ENCODE measurements at places on chromosomes 7 and 10. TPM values are rescaled to one million over a fixed set of nuclear protein-coding genes. Genes with fewer than 3 reads are reported as not detected.

The NPY gene
- not detected for total RNA-seq

The MRLN gene
- not detected for total RNA-seq

The C10orf67 gene
- not detected for total RNA-seq

The ERCC6 gene
- 18.2 TPM for total RNA-seq

The GNAT3 gene
- total RNA-seq, result not detected

- H3K27ac ChIP-seq, result no peak overlapping the region
- no peaks in the 10 kb centered on the region for H3K36me3 ChIP-seq
- H3K4me1 ChIP-seq, result no peaks in the 10 kb centered on the region
- no peak overlapping the region for H3K4me3 ChIP-seq
- DNase-seq, result no peak
Observed at GRCh38 chr7:84783141-84783778, 403.6 kb downstream of the SEMA3D start.

DNA sequence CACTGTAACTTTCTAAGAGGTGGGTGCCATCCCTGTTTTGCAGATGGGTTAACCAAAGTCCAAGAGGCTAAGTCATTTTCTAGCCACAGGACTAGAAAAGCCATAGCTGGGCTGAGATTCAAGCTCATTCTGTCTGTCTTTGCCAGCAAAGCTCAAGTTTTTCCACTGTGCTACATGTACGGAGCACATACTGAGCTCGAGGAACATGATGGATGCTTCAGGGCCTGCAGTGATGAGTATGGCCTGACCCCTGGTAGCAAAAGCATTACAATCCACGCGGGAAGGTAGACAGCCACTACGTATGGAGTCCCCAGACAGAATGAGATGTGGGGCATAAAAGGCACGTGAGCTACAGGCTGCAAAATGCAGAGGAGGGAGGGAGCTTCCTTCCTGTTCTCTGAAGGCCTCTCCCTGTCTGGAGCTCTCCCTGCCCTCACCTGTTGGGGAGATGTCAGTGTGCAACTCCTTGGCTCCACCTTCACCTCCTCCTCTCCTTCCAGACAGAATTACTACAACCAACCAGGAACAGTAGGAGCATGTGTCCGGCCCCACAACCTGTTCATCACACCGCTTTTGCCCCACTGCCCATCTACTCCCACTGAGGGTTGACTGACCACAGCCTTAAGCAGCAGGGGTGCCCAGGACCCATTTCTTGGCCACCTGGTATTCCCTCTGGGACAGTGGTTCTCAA, 16.4 kb downstream of the ITPRIP start:
- no peaks in the 10 kb centered on the region for H3K27me3 ChIP-seq
- H3K4me3 ChIP-seq, result no peak overlapping the region
- DNase-seq, result no peak
- H3K36me3 ChIP-seq, result peaks cover 23% of the 10 kb centered on the region
- no peak overlapping the region for H3K27ac ChIP-seq

DNA sequence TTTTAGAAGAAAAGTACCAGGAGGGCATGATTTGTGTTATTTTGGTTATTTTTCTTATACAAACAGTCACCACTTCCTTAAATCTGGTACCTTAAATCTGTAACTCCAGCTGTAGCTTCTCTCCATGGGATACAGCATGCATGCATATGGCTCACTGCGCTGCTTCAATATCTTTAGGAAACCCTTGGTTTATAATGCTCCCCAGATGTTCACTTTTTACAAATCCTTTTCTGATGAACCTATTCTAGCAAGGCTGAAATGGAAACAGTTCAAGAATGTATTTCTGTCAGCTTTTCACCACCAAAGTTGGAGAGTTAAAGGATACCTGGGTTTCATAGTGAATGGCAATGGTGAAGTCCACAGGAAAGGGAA, 50.9 kb downstream of the LAMB4 start:
- H3K36me3 ChIP-seq, result peaks cover 5% of the 10 kb centered on the region
- DNase-seq, result no peak
- no peaks in the 10 kb centered on the region for H3K4me1 ChIP-seq

- peaks cover 2% of the 10 kb centered on the region for H3K4me1 ChIP-seq
- no peak for DNase-seq
- no peak overlapping the region for H3K27ac ChIP-seq
- H3K36me3 ChIP-seq, result no peaks in the 10 kb centered on the region
- peak overlapping the region; percentile 45 for H3K4me3 ChIP-seq
Observed at GRCh38 chr10:118271671-118272070, 70.5 kb downstream of the FAM204A start.

- H3K36me3 ChIP-seq, result peaks cover 12% of the 10 kb centered on the region
- no peaks in the 10 kb centered on the region for H3K27me3 ChIP-seq
- peaks cover 7% of the 10 kb centered on the region for H3K4me1 ChIP-seq
- no peak overlapping the region for H3K4me3 ChIP-seq
Observed at GRCh38 chr10:19824381-19825342, 8.4 kb downstream of the PLXDC2 start.

DNA sequence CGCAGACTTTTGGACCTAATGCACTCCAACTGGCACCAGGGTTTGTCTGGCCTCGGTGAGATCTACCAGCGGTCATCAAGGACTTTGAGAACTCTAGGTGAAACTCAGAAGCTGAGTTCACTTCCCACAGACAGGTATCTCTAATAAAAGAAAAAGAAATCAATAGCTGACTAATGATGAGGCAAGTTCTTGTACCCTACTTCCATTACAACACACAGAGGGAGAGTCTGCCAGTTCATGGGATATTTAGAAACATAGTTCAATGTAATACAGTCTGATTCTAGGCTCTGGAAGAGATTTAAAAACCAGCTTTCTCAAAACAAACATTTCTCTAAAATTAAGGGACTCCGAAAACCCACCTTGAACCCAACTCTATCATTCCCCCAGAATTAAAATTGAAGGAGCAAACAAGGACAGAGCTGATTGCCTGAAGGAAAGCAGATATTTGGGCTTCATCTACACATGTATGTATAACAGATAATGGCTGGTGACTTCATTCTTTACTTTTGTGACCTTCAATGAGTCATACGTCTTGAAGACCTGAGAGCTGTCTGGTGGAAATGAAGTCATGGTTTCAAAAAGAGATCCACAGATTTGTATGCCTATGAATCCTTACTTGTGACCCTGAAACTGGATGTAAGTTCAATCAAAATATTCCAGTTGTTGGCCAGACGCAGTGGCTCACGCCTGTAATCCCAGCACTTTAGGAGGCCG, 2.7 kb upstream of the PNLIPRP1 start:
- H3K4me1 ChIP-seq, result no peaks in the 10 kb centered on the region
- H3K27me3 ChIP-seq, result no peaks in the 10 kb centered on the region
- H3K36me3 ChIP-seq, result no peaks in the 10 kb centered on the region
- H3K27ac ChIP-seq, result no peak overlapping the region
- no peak overlapping the region for H3K4me3 ChIP-seq
- no peak for DNase-seq

DNA sequence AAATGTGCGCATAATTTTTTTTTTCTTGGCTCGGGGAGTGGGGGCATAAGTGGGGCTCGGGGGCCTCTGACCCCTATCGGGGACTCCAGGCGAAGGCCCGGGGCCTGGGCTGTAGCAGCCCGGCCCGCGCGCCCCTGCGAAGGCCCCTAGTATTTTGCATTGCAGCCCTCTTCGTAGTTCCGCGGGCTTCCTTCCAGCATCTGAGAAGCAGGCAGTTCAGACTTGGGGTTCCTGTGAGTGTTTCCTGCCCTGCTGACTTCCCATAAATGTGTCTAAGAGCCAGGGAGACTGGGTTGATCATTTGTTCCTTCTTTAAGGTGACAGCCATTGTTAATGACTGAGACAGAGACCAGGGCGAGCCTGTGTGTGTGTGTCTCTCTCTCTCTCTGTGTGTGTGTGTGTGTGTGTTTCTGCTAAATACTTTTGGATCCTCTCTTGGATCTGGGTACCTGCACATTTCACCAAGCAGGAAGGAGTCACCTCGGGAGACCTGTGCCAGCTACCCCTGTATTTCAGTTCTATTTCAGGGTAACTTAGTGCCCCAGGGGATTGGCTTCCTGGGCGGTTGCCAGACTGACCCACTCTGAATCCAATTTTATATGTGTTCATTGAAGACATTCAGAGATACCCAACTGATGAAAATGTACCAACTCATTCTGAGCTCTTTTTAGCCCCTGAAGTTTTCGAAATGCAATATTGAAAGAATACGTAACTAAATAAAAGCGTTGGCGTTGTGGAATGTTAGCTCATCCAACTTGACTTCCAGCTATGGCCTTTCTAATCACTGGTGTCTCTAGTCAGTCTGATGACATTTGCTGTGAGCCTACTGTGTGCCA, 805 bp downstream of the MSRB2 start:
- no peak overlapping the region for H3K27ac ChIP-seq
- no peak for DNase-seq
- peak overlapping the region; percentile 83 for H3K4me3 ChIP-seq
- peaks cover 12% of the 10 kb centered on the region for H3K4me1 ChIP-seq
- no peaks in the 10 kb centered on the region for H3K27me3 ChIP-seq
- no peaks in the 10 kb centered on the region for H3K36me3 ChIP-seq

DNA sequence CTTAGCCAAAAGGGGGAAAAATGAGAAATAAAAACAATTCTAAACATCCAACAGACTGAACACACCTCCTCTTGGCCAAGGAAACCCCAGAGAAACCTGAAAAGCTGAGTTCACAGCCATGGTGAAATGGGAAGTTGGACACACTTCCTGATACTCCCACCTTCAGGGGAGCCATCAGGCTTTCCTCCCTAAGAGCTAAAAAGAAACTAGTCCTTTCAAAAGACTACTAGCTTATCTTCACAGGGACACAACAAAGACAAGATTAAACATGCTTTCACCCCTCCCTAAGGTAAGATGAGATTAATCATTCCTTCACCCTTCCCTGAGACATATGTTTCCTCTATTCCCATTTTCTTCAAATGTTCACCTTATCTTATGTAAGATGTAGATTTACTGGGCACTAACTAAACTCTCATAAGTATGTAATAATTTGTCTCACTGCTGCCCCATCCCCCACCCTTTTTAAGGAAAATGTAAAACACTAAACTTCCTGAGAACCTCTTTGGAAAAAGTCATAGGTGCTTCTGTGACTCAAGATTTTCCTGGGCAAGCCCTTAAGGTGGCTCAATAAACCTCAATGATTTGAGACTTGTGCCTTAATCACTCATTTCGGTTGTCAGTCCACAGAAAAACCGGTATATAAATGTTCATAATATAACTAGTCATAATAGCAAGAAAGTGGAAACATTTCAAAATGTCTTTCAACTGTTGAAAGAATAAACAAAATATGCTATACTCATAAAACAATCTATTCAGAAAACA, 40.5 kb downstream of the HTR7 start:
- no peak overlapping the region for H3K4me3 ChIP-seq
- DNase-seq, result no peak
- H3K27me3 ChIP-seq, result no peaks in the 10 kb centered on the region
- H3K36me3 ChIP-seq, result peaks cover 34% of the 10 kb centered on the region
- no peaks in the 10 kb centered on the region for H3K4me1 ChIP-seq

- peaks cover 10% of the 10 kb centered on the region for H3K4me1 ChIP-seq
- H3K4me3 ChIP-seq, result peak overlapping the region; percentile 80
- H3K27ac ChIP-seq, result no peak overlapping the region
- peak; percentile 67 for DNase-seq
- no peaks in the 10 kb centered on the region for H3K36me3 ChIP-seq
- H3K27me3 ChIP-seq, result peaks cover 50% of the 10 kb centered on the region
Observed at GRCh38 chr10:123149568-123150270, 1.8 kb downstream of the HMX2 start.

GRCh38 chr10:108230478-108231170, 1066.1 kb upstream of the SORCS1 start:
- no peak for DNase-seq
- no peak overlapping the region for H3K4me3 ChIP-seq
- H3K36me3 ChIP-seq, result no peaks in the 10 kb centered on the region
- H3K4me1 ChIP-seq, result no peaks in the 10 kb centered on the region

DNA sequence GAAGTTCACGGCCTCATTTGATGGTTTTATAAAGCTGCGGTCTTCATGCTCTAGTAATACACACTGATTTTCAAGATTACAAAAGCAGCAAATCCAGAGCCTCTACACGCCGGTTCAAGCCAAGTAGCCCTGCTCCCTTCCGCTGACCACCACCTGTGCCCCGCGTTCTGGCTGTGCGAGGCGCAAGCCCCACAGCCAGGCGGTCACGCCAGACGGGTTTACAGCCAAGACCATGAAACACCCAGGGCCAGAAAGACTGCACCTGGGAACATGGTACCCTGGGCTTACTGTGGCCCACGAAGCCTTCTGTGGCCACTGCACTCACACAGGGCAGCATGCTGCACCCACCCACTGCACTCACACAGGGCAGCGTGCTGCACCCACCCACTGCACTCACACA, 33.6 kb downstream of the GPER1 start:
- no peak overlapping the region for H3K4me3 ChIP-seq
- H3K36me3 ChIP-seq, result peaks cover 20% of the 10 kb centered on the region
- H3K27me3 ChIP-seq, result no peaks in the 10 kb centered on the region
- H3K4me1 ChIP-seq, result no peaks in the 10 kb centered on the region
- no peak for DNase-seq

GRCh38 chr7:2687338-2687869, 598 bp upstream of the AMZ1 start:
- H3K4me1 ChIP-seq, result no peaks in the 10 kb centered on the region
- H3K36me3 ChIP-seq, result no peaks in the 10 kb centered on the region
- peak overlapping the region; percentile 24 for H3K4me3 ChIP-seq
- DNase-seq, result no peak

- H3K27me3 ChIP-seq, result no peaks in the 10 kb centered on the region
- H3K27ac ChIP-seq, result no peak overlapping the region
- H3K4me3 ChIP-seq, result no peak overlapping the region
- H3K4me1 ChIP-seq, result no peaks in the 10 kb centered on the region
Observed at GRCh38 chr7:22238354-22239311, 118.3 kb downstream of the RAPGEF5 start.
